Hematopoietic multipotent progenitor cell treated with erythropoietin and hydrocortisone succinate and interleukin-3 and kit ligand, for 6 days (in vitro differentiated cells): ENCODE measurements at places on chromosomes 16 and 17.

GRCh38 chr16:2147981-2148671, at the start of gene RAB26:
Gene RAB26 (plus strand): TSS chr16:2148625. CDS start chr16:2148784, 159 bp downstream.
- DNase-seq, result peak; percentile 79

DNA sequence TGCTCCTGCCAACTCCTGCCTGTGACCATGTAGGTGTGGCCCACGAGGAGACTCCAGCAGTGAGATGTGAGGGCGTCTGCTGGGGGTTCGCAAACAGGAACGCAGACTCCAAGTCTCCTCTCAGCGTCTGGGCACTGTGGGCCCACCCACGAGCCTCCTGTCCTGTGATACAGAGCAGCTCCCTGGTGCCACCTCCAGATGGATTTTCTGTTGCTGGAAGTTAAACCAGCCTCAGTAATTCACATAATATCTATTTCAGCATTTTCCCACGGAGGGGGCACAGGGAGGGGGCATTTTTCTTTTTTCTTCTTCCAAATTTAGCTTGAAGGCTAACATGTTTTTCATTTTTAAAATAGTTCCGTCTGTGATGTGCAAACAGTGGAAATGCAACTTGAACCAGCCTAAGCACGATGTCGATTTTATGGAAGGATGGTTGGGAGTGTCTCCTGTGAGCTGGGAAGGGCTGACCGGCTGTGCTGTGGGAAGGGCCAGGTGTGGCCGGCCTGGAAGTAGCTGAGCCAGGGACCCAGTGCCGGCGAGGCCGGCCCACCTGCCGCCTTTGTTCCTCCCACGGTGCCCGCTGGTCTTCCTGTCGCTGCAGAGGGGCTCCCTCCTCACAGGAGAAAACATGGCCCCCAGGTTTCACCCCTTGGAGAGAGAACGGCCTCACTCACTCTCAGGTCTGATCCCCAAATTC, 3.9 kb upstream of the RAB40B start:
- no peak for DNase-seq

DNA sequence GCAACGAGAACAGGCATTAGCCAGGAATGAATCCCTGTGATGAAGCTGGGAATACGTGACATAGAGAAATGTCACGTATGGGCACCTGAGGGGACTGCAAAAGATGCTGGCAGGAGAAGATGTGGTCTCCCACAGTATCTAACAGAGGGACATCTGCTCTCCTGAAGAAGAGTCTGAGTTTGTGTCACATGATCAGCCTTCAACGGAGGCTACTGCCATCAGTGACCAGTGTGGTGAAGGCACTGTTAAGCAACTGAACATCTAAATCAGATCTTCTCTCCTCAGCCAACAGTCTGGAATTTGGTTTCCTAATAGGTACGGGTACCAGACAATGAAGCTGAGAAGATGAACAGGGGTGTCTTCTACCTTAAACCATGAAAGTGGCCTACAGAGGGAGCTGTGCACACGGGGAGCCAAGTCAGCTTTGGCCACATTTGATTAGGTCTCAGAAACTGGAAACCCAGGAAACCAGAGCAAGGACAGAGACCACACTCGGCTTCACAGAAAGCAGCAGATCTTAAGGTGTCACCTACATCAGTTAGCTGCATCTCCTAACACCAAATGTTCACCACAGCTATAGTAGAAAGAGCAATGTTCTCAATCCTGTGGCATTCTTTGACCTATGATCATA, 41.8 kb downstream of the BRD7 start:
- DNase-seq, result peak; percentile 73

- peak; percentile 96 for DNase-seq
Measured at GRCh38 chr17:49779156-49779738, 9.2 kb upstream of the KAT7 start.

- no peak for DNase-seq
Measured at GRCh38 chr17:7732981-7733539, 15.5 kb downstream of the DNAH2 start.

GRCh38 chr16:4321286-4322120, 5.6 kb downstream of the GLIS2 start:
- no peak for DNase-seq

- DNase-seq, result peak; percentile 26
Measured at GRCh38 chr16:56848029-56848936, 16.7 kb upstream of the SLC12A3 start.

- peak; percentile 67 for DNase-seq
Measured at GRCh38 chr17:75338335-75338734, 49.1 kb upstream of the SLC25A19 start.

- no peak for DNase-seq
Measured at GRCh38 chr17:35224436-35224835, 18.4 kb upstream of the SLFN5 start.

DNA sequence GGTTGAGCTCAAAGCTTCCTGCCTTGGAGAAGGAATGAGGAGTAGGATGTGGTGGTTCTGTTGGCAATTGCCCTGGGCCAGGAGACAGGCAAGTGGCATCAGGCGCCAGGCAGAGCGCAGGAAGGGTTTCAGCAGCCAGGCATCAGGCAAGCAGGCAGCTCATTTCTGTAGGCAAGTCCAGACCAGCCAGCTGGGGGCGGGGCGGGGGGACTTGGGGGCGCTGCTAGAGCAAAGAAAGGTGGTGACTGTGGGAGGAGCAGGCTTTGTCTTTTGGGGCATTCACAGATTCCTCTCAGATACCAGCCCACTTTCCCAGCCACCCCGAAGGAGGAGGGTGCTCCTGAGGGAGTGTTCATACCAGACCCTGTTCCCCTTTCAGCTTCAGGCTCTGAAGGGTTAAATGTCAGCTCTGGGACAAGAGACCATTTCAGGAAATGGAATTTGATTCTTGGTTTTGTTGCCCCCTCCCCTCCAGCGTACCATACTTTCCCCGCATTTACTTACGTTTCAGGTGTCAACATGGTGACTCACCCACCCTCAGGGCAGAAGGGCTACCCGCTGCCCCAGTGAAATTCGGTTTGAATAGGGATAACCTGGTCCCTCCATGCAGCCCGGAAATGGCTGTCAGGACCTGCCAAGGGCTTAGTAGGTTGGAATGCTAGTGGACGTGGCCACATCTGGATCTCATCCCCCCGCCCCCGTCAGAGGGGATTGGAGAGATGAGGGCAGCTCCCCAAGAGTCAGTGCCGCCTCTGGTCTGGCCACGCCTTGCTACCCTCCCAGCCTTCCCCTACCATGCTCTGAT, 13.2 kb downstream of the NGFR start:
- DNase-seq, result no peak

DNA sequence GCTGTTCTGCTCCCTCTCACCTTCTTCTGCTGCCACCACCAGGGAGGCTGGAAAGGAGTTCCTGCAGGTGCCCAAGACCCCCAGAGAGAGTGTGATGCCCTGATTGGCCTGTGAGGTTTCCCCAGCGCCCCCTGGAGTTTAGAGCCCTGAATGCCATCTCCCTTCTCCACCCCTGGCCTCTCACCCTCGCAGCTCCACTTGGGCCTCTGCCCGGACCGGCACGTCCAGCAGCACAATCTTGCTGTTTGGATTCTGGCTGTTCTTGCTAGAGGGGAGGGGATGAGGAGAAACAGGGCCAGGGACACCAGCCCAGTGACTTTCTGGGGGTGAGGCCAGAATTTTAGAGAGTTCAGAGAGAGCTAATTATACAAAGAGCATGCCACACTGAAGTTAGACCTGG, 12.5 kb upstream of the FAM171A2 start:
- DNase-seq, result peak; percentile 63

- DNase-seq, result no peak
Measured at GRCh38 chr16:12868788-12869187, 32.6 kb upstream of the SHISA9 start.
